ENCODE measurements at places on chromosomes 11 and 22. TPM values are rescaled to one million over a fixed set of nuclear protein-coding genes. Genes with fewer than 3 reads are reported as not detected.

DNA sequence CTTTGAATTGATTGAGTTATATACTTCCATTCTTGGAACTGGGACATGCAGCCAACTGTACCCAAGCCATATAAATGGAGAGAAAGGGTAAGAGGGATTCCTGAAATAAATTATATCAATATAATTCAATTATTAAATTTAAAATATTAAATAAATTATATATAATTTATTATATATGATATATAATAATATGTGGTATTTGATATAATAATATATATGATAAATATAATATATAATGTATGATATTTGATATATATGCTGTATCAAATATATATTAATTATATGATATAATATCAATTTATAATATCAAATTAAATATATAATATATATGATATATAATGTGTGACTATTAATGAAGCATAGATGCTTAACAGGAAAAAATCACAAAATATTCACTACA, 677.0 kb downstream of the NELL1 start:
- no peak overlapping the region for H3K4me3 ChIP-seq
- H3K27me3 ChIP-seq: no peaks in the 10 kb centered on the region
- no peaks in the 10 kb centered on the region for H3K4me1 ChIP-seq
- H3K36me3 ChIP-seq: no peaks in the 10 kb centered on the region

DNA sequence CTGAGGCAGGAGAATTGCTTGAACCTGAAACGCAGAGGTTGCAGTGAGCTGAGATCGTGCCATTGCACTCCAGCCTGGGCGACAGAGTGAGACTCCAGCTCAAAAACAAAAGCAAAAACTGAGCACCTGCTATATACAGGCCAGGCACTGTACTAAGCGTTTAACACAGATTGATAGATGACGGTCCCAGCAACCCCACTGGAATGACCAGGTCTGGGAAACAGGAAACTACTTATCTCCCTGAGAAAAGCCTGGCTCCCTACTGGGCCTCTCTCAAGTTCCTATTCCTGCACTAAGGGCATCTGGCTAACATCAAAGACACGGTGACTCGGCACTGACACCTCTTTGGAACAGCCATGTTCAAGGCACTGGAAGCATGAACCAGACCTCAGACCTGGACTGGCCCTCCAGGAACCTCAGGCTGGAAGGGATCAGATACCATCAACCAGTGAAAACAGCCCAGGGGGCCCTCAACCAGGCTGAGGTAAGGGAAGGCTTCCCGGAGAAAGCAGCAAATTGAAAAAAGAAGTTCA, 16.6 kb downstream of the ARAP1 start:
- H3K36me3 ChIP-seq: peaks cover 10% of the 10 kb centered on the region
- H3K4me1 ChIP-seq: peaks cover 44% of the 10 kb centered on the region
- no peak overlapping the region for H3K27ac ChIP-seq
- no peaks in the 10 kb centered on the region for H3K27me3 ChIP-seq
- no peak for DNase-seq
- no peak overlapping the region for H3K4me3 ChIP-seq

GRCh38 chr11:114297806-114298709, 1.9 kb downstream of the NNMT start:
- no peaks in the 10 kb centered on the region for H3K27me3 ChIP-seq
- DNase-seq: no peak
- no peaks in the 10 kb centered on the region for H3K4me1 ChIP-seq
- H3K27ac ChIP-seq: no peak overlapping the region
- no peaks in the 10 kb centered on the region for H3K36me3 ChIP-seq

Gene TH
- not detected for polyA plus RNA-seq

Gene RAG1
- 0.44 TPM for polyA plus RNA-seq

Gene TEX54
- 0.71 TPM for polyA plus RNA-seq

GRCh38 chr11:126679033-126679432, 321.5 kb downstream of the KIRREL3 start:
- H3K4me3 ChIP-seq: no peak overlapping the region
- H3K36me3 ChIP-seq: no peaks in the 10 kb centered on the region
- DNase-seq: no peak
- peaks cover 3% of the 10 kb centered on the region for H3K27me3 ChIP-seq
- no peak overlapping the region for H3K27ac ChIP-seq

GRCh38 chr11:61739966-61740365, 12.5 kb upstream of the MYRF start:
- no peaks in the 10 kb centered on the region for H3K36me3 ChIP-seq
- no peaks in the 10 kb centered on the region for H3K27me3 ChIP-seq
- no peak overlapping the region for H3K27ac ChIP-seq
- DNase-seq: no peak
- H3K4me3 ChIP-seq: no peak overlapping the region
- no peaks in the 10 kb centered on the region for H3K4me1 ChIP-seq

GRCh38 chr11:124070915-124071622, 29.9 kb upstream of the OR10G7 start:
- no peaks in the 10 kb centered on the region for H3K27me3 ChIP-seq
- peak; percentile 63 for DNase-seq
- H3K4me3 ChIP-seq: no peak overlapping the region
- peak overlapping the region; percentile 70 for H3K27ac ChIP-seq

Gene C1QTNF5
- not detected for polyA plus RNA-seq

Gene APOBEC3H
- 18.3 TPM for polyA plus RNA-seq

DNA sequence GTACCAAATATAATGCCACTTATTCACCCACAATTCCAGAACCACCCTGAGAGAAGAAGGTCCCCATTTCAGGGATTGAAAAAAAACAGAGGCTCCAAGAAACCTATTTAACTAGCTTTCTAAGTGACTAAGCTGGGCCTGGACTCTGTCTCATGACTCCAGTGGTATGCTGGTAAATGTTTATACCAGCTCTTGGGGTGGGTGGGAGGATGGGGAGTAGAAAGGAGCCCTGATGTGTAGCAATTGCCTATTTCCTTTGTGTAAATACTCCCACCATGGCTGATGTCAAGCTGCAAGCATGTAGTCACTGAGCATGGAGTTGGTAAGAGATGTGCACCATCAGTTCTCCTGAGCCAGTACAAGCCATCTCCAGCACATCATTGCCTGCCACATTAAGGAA, 2.8 kb downstream of the PRG3 start:
- H3K36me3 ChIP-seq: no peaks in the 10 kb centered on the region
- H3K4me3 ChIP-seq: no peak overlapping the region
- DNase-seq: no peak

GRCh38 chr11:66159324-66159984, 89.4 kb downstream of the PACS1 start:
- DNase-seq: no peak
- H3K27me3 ChIP-seq: no peaks in the 10 kb centered on the region
- H3K4me3 ChIP-seq: no peak overlapping the region
- no peaks in the 10 kb centered on the region for H3K36me3 ChIP-seq
- H3K4me1 ChIP-seq: peaks cover 16% of the 10 kb centered on the region

DNA sequence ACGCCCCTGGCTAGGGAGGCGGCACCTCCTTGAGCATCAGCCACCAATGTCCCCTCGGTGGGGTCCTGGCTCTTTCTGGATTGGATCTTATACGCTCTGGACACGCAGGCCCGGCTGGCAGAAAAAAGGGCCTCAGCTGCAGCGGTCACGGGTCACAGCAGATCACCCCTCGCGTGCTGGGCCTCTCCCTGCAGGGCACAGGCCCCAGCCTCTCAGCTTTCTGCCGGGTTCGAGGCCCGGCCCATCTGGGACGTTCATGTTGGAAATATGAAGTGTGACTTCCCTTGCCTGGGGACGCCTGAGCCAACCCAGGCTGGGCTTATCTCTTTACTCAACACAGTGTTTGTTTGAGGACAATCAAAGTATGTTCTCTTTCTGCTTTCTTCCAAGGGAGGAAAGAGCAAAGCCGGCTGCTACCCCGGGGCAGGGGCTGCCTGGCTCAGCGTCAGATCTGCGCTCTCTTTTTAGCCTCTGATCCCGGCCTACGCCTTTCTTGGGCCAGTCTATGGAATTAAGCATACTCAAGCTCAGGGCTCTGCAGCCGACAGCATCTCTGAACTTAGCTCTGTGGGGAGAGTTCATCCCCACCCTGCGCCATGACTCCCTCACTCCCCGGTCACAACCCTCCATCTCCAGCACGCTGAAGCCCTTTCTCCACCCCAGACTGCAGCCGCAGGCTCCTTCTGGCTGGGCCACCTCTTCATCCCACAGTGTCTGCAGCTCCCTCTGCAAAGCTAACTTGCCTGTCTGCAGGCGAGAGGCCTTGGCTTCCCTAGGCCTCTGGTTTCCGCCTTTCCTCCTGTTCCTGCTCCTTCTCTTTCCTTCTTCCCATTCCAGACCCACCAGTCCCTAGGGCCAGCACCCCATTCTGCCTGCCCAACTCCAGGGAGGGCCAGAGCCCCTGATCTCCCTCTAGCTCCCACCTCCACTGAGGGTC, 38.8 kb downstream of the ADAMTS15 start:
- DNase-seq: no peak
- H3K36me3 ChIP-seq: no peaks in the 10 kb centered on the region
- H3K4me3 ChIP-seq: no peak overlapping the region
- no peaks in the 10 kb centered on the region for H3K4me1 ChIP-seq
- H3K27me3 ChIP-seq: no peaks in the 10 kb centered on the region

Gene CARNS1
- polyA plus RNA-seq: 0.09 TPM

DNA sequence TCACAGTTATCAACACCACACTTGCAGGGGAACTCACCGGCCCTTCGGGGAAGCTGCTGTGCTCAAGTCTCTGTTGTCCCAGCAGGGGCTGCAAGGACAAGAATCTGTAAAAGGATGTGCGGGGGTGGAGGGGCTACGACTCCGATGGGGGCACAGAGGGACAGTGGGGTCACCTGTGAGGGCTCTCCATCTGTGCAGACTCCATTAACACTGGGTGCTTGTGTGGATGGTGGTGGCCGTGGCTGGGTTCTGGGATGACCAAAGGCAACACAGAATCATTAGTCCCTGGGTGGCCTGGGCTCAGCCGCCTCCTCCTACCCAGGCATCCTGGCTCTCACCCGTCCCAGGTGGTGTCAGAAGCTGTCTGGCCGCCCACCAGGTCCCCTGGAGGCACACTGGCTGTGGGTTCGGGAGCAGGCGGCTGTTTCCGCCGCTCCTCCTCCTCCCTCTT, 10.2 kb upstream of the RBM4B start:
- H3K27ac ChIP-seq: no peak overlapping the region
- no peaks in the 10 kb centered on the region for H3K36me3 ChIP-seq
- H3K4me1 ChIP-seq: no peaks in the 10 kb centered on the region
- DNase-seq: no peak

- peaks cover 5% of the 10 kb centered on the region for H3K4me1 ChIP-seq
- no peak overlapping the region for H3K27ac ChIP-seq
- no peak overlapping the region for H3K4me3 ChIP-seq
- no peak for DNase-seq
- H3K27me3 ChIP-seq: no peaks in the 10 kb centered on the region
- peaks cover 3% of the 10 kb centered on the region for H3K36me3 ChIP-seq
Measured at GRCh38 chr22:37750596-37751162, 53.8 kb downstream of the TRIOBP start.

Measured in GM12878 (cell line).